ENCODE measurements at places on chromosomes 6 and 20. TPM values are rescaled to one million over a fixed set of nuclear protein-coding genes. Genes with fewer than 3 reads are reported as not detected.

FHL5 gene
- 413 TPM for total RNA-seq

MYLK4 gene
- total RNA-seq = 1.7 TPM

CRYBG1 gene
- 6.2 TPM for total RNA-seq

SAMD3 gene
- total RNA-seq = 2.7 TPM

TMEM244 gene
- total RNA-seq = not detected

MAK gene
- 0.12 TPM for total RNA-seq

IMPG1 gene
- total RNA-seq = 0.15 TPM

MAS1 gene
- not detected for total RNA-seq

CYP24A1 gene
- total RNA-seq = not detected

RAET1E gene
- 0.18 TPM for total RNA-seq

SGK2 gene
- 3.4 TPM for total RNA-seq

LRRC1 gene
- 25.4 TPM for total RNA-seq

LHFPL5 gene
- total RNA-seq = not detected

MUCL3 gene
- not detected for total RNA-seq

PSMG4 gene
- total RNA-seq = 24.3 TPM

TBC1D32 gene
- 7.5 TPM for total RNA-seq

ATP9A gene
- total RNA-seq = 59.8 TPM

SERPINB6 gene
- 111 TPM for total RNA-seq

BCAS1 gene
- 2.5 TPM for total RNA-seq

PTK6 gene
- 0.30 TPM for total RNA-seq

ZNF184 gene
- total RNA-seq = 8.0 TPM

MYMX gene
- total RNA-seq = not detected

BMP5 gene
- total RNA-seq = 1.5 TPM

MEI4 gene
- not detected for total RNA-seq

NRSN1 gene
- not detected for total RNA-seq

MACROD2 gene
- 11.2 TPM for total RNA-seq

SPATS1 gene
- total RNA-seq = not detected

TUBB2B gene
- 5.6 TPM for total RNA-seq

TTLL9 gene
- total RNA-seq = 0.19 TPM

GDAP1L1 gene
- total RNA-seq = not detected

TAF8 gene
- 28.6 TPM for total RNA-seq

ESR1 gene
- total RNA-seq = 12.3 TPM

EEF1A2 gene
- 0.88 TPM for total RNA-seq

MOG gene
- total RNA-seq = not detected

PLEKHG1 gene
- total RNA-seq = 62.7 TPM

SIRPB2 gene
- 27.3 TPM for total RNA-seq

DACT2 gene
- not detected for total RNA-seq

SLC17A1 gene
- total RNA-seq = not detected

GATA5 gene
- 0.16 TPM for total RNA-seq

STK4 gene
- 40.1 TPM for total RNA-seq

RAET1L gene
- not detected for total RNA-seq

TRIM39 gene
- 13.8 TPM for total RNA-seq

EDN1 gene
- total RNA-seq = 3.4 TPM

UBD gene
- 0.32 TPM for total RNA-seq

GRIK2 gene
- 3.0 TPM for total RNA-seq

AGER gene
- 6.4 TPM for total RNA-seq

TRDN gene
- 0.33 TPM for total RNA-seq

DPPA5 gene
- not detected for total RNA-seq

Data from aorta (tissue), 5 donors.